ENCODE measurements at places on chromosomes 12 and 14.
A peak's percentile ranks its signal among the peaks of the same experiment; 100 is the strongest.

DNA sequence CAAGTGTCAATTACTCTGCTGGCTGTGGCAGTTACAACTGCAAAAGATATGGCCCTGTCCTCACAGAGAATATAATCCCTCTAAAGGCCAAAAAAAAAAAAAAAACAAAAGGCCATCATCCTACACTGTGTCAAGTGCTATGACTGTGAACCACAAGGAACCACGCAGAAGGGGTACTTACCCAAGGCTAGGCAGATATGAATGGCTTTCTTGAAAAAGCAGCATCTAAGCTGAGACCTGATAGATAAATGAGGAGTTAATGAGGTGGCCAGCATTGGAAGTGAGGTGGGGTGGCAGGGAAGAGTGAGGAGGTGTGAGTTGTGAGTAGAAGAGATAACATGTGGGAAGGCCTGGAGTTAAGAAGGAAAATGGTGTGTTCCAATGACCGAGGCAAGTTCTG is 16.4 kb upstream of the IL22 start:
- DNase-seq, result no peak

DNA sequence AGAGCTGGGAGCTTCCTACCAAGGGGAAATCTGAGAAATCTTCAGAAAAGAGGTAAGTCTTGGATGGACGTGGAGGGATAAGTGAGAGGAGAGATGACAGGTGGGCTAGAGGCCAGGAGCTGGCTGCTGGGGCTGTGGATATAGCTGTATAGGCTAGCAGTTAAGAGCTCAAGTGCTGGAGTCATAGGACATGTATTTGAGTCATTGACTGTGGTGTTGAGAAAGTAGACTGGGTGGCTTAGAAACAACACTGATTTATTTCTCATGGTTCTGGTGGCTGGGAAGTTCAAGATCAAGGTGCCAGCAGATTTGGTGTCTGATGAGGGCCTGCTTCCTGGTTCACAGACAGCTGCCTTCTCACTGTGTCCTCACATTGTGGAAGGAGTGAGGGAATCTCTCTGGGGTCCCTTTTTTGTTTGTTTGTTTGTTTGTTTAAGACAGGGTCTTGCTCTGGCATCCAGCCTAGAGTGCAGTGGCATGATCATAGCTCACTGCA is 151.1 kb upstream of the FUT8 start:
- no peak for DNase-seq

- DNase-seq, result no peak
These were observed 349.7 kb downstream of the ATP23 start for GRCh38 chr12:58291106-58291505.

DNA sequence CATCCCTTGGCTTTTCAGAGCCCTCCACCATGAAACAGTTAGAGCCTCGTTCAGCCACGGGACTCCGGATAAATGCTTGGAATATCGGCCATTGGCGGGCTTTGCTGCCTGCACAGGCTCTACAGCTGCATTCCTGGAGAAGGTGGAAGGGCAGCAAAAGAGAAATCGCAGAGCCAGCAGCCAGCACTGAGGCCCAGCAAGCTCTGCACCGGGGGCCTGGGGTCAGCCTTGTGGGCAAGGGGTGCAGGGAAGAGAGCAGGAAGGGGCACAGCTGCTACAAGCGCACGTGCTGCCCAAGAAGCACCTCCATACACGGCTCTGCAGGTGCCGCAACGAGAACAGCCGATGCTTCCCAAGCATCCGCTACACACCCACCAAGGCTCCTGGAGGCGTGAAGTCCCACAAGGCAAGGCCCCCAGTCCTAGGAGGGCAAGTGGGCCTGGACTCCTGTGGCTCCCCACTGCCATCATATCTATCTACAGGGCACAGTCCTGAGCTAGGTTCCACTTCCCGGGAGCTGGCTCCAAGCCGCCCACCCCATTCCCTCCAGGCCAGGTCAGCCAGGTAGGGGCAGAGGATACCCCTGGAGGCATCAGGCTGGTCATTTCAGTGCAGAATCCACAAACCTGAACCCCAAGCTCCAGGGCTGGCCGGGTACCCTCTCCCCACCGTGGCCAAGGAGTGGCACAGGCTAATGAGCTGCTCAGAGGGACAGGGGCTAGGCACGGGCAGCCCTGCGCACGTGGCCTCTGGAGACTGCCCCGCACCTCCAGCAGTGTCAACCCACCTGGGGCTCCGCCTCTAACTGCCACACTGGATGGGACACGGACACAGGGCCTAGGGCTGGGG is 40.2 kb downstream of the CCNK start:
- DNase-seq, result no peak

GRCh38 chr12:98618952-98619351 is 25.5 kb downstream of the SLC25A3 start:
- DNase-seq, result peak; percentile 81

DNA sequence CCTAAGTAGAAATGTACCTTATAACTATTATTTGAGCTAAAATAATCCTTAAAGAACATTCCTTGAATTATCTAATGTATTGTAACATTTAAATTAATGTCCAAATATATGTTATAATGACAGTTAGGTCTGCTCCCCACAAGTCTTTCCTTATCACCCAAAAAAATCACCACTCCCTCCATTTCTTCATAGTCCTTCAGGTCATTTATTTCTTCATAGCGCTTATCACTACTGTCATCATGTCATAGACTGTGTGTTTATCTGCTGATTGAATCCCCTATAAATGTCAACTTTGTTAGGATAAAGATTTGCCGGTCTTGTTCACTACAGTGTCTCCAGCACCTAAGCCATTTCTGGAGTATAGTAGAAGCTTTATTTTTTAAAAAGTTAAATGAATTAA is 12.0 kb downstream of the LUM start:
- no peak for DNase-seq

GRCh38 chr14:67566908-67567307 is 33.2 kb downstream of the PIGH start:
- DNase-seq, result no peak

DNA sequence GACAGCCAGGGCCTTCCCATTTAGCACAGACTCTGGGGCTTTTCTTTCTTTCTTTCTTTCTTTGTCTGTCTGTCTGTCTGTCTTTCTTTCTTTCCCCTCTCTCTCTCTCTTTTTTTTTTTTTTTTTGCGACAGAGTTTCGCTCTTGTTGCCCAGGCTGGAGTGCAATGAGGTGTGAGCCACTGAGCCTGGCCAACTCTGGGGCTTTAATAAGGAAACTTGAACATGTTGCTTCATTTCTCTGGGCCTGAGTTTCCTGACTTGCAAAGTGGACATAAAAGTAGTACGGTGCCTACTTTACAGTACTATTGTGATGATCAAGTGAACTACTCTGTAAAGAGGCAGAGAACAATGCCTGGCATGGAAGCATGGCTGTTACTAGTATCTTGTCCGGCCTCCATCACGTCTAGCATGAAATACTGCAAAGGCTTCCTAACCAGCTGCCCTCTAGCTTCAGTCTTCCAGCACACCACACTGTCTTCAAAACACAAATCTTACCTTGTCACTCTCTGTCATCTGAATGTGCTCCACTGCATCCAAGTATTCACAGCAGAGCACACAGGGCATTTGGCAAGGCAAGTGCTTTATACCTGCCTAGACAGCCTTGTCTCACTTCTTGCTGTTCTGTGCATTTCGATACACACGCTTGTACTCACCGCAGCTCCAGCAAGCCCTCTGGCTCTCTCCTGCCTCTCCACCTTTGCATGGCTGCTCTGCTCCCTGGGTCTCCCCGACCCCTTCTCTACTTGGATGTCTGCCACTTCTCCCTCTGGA is 96.7 kb downstream of the IRF2BPL start:
- no peak for DNase-seq

DNA sequence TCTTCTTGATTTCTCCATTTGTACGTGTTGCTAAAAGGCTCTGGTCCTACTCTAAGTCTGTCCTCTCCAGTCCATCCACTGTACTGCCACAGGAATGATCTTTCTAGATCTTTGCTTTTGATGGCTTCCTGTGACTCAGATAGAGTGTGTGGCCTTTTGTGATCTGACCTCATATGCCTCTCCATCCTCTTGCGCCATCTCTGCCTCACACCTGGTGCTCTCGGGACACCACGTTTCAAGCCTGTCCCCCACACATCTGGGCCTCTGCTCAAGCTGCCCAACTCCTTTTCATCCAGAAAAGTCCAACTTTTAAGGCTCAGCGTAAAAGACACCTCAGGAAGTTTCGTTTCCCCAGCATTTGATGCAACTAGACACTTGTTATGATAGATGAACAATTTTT is 39.0 kb downstream of the DCAF4 start:
- DNase-seq, result no peak

GRCh38 chr14:104316121-104316722 is 177.8 kb downstream of the KIF26A start:
- DNase-seq, result no peak

DNA sequence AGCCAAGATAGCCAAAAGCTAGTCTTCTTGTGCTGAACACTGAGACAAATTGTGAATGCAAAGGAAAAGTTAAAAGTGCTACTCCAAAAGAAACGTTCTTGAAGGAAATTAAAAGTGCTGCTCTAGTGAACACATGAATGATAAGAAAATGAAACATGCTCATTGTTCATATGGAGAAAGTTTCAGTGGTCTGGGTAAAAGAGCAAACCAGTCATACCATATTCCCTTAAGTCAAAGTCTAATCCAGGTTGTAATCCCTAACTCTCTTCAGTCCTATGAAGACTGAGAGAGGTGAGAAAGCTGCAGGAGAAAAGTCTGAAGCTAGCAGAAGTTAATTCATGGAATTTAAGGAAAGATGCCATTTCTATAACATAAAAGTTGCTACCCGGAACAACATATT is 121.5 kb downstream of the MNAT1 start:
- no peak for DNase-seq

GRCh38 chr14:28656704-28657255 is 109.8 kb upstream of the FOXG1 start:
- DNase-seq, result no peak

DNA sequence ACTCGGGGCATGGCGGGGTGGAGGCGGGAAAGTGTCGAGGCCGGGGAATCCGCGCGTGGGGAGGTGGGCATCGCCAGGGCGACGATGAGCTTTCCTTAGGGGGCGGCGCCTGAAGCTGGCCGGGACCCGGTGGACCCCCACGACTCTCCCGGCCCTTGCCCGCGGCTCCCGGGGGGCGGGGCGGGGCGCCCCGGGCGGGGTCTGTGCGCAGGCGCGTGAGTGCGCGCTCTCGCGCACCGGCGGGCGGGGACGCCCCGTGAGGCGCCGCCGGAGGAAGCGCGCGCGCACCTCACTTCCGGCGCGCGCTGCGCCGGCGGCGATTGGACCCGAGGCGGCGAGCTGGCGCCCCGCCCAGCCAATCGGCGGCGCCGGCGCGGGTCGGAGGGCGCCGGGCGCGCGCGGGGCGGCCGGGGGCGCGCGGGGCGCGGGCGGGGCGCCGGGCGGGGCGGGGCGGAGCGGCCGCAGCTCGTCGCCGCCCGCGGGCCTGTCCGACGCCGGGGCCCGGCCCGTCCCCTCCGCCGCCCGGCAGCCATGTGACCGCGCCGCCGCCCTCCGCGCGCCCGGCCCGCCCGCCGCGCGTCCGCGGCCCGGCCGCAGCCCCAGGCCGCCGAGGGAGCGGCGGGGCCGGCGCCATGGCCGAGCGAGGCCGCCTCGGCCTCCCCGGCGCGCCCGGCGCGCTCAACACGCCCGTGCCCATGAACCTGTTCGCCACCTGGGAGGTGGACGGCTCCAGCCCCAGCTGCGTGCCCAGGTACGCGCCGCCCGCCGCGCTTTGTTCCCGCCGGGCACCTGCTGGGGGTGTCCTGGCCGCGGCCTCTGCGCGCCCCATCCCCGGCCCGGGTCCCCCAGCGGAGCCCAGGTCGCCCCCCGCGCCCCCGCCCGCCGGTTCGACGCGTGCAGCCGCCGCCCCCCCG is at the start of gene PACS2:
PACS2 (plus strand) TSS at position 462 of the 914 bp plus-strand sequence; CDS start at position 633, 171 bp downstream.
- DNase-seq, result peak; percentile 70

- no peak for DNase-seq
These were observed 91.3 kb downstream of the NINJ2 start for GRCh38 chr12:571795-572531.

DNA sequence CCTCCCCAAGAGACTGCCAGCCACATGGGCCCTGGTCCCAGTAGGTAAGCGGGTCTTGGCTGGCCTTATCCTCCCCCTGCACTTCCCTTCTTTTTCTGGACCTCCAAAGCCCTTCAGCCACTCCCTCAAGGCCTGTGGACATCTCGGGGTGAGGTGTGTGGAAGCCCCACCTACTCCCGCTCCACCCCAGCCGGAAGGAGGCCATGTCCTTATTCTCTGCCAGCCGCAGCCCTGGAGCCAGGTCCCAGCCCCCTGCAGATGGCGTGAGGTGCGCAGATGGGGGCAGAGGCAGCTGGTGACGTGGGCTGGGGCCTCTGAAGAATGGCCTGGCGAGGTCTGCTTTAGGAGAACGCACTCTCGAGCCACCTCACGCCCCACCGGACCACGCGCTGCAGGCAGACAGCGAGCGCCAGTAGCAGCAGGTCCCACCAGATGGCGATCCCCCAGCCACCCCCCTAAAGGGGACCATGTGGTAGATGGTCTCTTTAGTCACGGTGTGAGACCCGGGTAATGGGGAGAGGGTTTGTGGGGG is 167.1 kb downstream of the TSPAN9 start:
- no peak for DNase-seq

GRCh38 chr12:11776316-11776715 is 126.8 kb downstream of the ETV6 start:
- no peak for DNase-seq

GRCh38 chr14:96281486-96281885 is 25.5 kb downstream of the BDKRB1 start:
- DNase-seq, result no peak

GRCh38 chr12:114863911-114864310 is 179.9 kb upstream of the TBX3 start:
- no peak for DNase-seq

GRCh38 chr12:66190519-66191370 is 1.7 kb downstream of the IRAK3 start:
- no peak for DNase-seq

DNA sequence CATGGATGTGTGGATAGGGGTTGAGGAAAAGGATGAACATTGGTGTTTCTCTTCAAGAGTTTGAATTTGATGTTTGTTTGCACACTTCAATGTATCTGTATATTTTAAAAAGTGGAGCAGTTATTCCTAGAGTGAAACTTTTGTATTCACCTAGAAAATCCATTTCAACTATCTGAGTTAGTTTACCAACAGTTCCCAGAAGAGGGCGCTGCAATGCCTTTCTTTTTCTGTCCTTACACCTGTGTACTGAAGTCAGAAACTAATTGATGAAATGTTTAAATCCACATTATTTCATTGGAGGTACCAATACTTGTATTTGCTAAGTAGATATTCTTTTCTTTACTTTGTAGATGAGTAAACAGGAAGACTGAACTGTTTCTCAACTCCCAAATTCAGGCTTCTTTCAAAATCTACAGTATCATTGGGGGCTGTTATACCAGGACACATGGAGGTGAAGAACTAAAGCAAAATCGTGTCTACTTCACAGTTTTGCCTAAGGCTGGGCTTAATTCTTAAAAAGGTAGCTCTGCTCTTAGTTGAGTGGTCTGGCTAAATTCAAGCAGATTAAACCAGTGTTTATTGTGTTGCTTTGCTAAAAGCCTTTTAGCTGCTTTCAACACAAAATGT is 26.6 kb upstream of the KLRB1 start:
- no peak for DNase-seq

DNA sequence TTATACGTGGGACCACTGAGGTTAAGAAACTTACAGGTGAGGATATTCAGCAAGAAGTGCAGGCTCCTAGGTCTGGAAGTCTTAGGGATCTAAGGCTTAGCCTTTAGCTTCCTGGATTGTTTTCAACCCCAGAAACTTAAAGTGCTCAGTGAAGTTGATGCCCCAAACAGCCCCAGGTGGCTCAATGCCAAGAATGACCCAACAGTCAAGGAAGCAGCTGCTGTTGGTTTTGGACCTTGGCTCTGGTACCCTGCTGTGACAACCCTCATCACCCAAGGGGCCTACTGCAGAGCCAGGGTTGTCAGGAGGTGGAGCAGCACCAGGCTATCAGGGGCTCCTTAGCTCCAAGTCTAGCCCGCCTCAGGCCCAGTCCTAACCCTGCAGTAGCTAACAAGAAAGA is 36.8 kb downstream of the VDR start:
- DNase-seq, result no peak

GRCh38 chr12:4172999-4173398 is 100.6 kb upstream of the CCND2 start:
- DNase-seq, result no peak
